ENCODE measurements at places on chromosomes 6 and 20.

- no peak for DNase-seq
Measured at GRCh38 chr20:41424546-41424945, 57.9 kb upstream of the EMILIN3 start.

- DNase-seq: no peak
Measured at GRCh38 chr20:54254596-54254995, 46.7 kb downstream of the PFDN4 start.

- DNase-seq: no peak
Measured at GRCh38 chr20:14631011-14631410, 293.6 kb upstream of the FLRT3 start.

GRCh38 chr20:10951216-10951615, 277.4 kb upstream of the JAG1 start:
- no peak for DNase-seq

- DNase-seq: no peak
Measured at GRCh38 chr20:38635721-38636288, 34.2 kb downstream of the ARHGAP40 start.

GRCh38 chr6:157840776-157841175, 17.7 kb downstream of the SNX9 start:
- DNase-seq: no peak

DNA sequence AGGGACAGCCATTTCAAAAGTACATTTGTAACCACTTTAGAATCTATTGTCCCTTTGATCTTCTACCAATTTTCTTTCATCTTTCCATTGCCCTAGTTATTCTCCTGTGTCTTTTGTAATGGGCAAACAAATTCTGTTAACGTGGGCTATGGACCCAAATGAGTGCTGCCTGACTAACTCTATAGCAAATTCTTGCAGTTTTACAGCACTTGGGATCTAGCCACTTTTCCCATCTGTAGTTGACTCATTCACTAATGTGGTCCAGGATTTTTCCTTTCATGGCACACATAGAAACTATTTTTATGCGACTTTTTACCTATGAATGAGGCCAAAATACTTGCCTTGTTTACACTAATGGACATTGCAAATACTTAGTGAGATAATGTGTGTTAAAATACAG, 52.0 kb downstream of the GRIK2 start:
- DNase-seq: no peak

DNA sequence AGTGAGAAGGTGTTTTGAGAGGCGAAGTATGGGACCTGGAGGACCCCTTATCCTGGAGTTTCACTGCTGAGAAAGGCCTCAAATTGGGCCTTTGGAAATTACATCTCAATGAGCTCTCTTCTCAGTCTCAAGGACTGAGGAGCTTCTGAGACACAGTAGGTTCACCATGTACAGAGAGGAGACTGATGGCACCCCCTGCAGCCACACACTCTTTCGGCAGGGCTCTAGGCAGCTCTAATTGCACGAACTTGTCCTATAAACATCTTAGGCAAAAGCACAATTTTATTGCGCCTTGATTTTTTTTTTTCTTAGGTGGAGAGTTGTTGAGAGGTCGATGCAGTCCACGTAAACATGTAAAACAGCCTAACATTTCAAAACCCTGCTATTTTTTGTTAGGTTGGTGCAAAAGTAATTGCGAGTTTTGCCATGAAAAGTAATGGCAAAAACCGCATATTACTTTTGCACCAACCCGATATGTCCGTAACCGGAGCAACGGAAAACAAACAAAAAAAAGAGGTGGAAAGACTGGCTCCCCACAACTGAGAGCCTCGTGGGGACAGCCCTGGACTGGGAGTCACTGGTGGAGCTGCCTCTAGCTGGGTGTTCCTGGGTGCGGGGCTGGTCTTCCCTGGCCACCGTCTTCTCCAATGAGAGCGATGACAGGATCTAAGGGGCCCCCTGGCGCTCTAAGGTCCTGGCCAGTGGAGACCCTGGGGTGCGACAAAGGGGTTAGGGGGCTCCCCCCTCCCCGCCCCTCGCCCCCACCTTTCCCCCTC, 84.0 kb upstream of the EYA2 start:
- peak; percentile 46 for DNase-seq

DNA sequence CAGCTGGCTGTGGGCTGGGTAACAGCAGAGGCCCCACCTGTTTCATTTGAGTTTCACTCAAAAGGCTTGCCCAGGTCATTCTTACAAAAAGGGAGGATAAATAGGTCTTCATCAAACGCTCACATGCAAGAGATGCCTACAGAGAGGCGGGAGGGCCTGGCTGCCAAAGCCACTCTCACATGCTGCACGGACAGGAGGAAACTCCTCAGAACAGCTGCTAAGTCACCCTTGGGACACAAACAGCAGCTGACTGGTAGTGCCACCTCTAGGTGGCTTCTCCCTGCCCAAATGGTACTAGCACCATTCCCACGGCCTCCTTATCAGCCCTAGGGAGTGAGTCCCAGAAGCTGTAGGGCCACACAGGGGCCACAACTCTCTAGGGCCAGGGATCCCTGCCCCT, 23.8 kb downstream of the SLC22A23 start:
- no peak for DNase-seq

- DNase-seq: no peak
Measured at GRCh38 chr6:7155871-7156579, 48.3 kb downstream of the RREB1 start.

DNA sequence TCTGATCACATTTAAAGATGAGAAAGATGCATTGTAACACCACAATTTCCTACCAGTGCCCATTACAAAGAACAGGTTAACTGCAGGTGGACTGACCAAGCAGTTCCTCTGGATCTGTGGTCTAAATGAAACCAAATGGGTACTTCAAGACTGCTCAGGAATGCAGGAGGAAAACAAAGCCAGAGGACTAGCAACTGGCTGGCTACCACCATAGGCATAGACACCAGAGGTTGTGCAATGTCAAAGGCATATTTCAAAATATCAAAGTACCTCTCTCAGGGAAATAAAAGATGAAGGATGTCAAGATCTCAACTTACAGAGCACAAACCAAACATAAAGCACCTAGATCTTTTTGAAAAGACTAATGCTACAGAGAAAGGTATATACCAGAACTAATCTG, 65.5 kb downstream of the GMDS start:
- no peak for DNase-seq
